Stimulated activated CD8-positive, alpha-beta memory T cell treated with anti-CD3 and anti-CD28 coated beads, Interleukin-2, amount 100 ng/mL, for 1 hour (primary cell): ENCODE measurements at places on chromosomes 6 and 20.

DNA sequence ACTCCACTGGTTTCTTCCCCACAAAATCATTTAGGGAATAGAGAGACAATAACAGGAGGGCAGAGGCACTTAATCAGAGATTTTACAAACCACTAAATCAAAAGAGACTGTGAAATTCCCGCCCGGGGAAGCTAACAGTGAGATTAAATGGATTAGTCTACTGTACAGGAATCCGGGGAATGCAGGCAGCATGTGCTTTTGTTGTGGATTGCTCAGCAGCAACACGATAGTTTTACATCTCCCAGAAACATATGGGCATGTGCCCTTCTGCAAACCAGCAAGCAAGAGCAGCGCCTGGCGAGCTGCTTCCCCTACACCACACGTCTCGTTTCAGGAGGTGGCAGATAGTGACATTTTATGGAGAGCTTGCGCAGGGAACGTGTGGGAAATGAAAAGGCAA is 382.3 kb downstream of the CD83 start:
- no peak for DNase-seq

- no peak for DNase-seq
Observed at GRCh38 chr6:112209131-112209530, 45.2 kb downstream of the LAMA4 start.

DNA sequence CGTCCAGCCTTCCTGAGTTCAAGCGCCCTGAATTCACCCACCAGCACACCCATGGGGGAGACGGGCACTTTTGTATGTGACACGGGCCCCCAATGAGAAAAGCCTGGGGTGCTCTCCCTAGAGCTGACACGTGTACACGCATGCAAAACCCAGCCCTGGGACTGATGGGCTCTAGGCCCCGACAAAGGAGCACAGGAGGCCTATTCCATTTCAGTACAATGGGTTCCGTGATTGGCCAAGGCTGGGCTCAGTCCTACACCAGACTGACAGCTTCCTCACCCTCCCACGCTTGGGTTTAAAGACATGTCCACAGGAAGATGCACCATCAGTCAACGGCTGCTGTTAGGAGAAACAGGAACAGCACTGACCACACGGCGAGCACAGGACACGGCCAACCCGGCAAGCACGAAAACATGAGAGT is 8.8 kb downstream of the ZBTB46 start:
- no peak for DNase-seq

DNA sequence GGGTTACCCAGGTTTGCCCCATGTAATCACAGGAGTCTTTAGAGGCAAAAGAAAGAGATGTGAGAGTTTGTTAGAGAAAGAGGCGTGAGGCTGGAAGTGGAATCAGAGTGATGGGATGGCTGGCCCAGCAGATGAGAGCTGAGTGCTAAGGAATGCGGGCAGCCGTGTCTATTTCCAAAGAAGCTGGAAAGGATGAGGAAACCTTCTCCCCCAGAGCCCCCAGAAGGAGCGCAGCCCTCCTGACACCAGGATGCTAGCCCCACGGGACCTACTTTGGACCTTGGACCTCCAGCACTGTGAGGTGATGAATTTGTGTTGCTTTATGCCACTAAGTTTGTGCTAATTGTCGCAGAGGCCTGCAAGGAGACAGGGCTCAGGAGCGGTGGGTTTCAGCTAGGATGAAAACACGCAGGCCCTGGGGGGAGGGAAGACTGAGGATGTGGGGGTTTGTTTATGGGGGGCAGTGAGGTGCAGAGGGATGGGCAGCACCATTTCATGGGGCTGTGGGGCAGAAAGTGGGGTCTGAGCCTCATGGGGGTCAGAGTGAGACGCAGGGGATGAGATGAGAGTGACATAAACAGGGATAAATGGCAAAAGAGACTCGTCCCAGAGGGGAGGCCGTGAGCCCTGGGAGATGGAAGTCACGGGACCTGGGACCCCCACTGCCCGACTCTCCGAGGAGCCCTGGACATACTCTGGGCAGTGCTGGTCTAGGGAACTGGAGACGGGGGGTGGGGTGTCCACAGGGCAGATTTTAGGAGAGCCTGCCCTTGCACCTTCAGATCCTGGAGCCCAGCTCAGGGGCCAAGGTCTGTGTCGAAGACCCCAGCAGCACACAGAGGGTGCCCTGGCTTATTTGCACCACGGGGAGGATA is 160.2 kb downstream of the NFATC2 start:
- no peak for DNase-seq

DNA sequence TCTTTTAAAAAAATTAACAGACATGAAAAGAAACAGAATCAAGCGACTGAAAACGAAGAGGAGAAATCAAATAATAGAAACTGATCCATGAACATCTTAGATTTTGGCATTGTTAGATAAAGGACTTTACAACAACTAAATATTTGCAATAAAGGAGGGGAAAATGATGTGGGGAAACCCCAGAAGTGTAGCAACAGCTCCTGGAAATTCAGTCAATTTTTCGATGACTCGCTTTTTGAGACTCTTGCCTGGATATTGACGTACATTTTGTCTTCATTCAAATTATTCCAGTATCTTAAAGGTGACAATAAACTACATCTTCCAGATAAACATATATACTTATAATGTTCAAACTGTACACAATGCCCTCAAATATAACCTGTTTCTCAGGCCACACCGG is 44.1 kb downstream of the ADGB start:
- no peak for DNase-seq

GRCh38 chr6:6052216-6052615 is 45.5 kb upstream of the NRN1 start:
- no peak for DNase-seq

DNA sequence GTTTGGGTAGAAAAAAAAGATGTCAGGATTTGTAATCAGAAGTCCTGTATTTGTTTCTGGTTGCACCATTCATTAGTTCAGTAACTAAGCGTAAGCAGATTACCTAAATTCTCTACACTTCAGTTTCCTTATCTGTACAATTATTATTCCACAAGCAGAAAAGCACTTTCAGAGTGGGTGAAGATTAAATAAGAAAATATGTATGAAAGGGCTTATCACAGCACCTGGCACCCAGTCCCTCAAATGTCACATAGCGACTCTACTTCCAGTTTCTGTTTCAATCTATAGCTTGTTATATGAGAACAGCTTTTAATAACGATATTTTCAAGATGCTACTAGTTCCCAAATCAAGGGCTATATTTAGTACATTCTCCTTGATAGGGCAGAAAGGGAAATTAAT is 31.4 kb downstream of the RGS17 start:
- no peak for DNase-seq

DNA sequence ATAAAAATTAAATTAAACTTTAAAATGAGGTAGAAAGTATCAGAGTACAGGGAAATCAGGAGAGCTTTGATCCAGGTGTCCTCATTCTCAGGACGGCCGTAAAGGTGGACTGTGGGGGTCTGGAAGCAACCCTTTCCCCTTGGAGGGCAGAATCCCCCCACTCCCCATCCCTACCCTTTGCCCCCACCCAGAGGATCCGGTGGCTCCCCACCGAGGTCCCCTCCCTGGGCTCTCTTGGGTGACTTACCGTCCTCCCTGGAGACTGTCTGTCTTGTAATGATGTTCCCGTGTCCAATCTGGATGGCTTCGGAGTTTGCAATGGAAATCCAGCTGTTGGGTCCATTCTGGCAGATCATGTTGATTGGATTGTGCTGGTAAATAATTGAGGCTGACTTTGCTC is 7.3 kb downstream of the ZBP1 start:
- no peak for DNase-seq

GRCh38 chr6:14451594-14452374 is 334.2 kb downstream of the CD83 start:
- DNase-seq = no peak

- no peak for DNase-seq
Observed at GRCh38 chr20:61352346-61353260, 100.5 kb downstream of the CDH4 start.

DNA sequence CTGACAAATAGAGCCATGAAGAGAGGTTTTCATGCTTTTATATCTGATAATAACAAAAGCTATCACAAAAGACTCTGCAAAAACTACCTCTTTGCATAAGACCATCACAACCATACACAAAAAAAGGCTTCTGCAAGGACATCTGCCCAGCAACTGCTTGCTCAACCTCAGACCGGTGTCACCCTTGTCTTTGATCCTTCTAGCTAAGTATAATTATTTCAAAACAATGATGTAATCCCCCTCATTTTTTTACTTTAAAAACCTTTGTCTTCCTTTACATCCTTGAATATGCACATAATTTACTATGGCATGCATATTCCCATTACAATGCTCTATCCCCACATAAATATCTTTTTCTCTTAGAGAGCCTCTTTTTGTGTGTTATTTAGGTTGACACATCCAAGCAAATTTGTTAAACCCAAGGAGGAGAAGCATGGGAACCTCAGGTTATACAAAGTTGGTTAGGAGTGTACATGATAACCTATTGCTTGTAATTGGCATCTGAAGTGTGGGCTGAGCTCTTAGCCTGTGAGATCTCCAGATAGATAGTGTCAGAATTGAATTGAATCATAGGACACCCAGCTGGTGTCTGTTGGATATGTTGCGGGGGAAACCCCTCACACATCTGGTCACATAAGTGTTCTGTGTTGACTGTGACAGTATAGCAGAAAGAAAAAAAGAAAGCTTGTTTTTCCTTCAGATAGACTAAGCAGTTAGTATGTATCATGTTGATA is 20.7 kb upstream of the CGA start:
- no peak for DNase-seq

- DNase-seq = no peak
Observed at GRCh38 chr6:15507221-15507620, 155.6 kb downstream of the DTNBP1 start.

- DNase-seq = no peak
Observed at GRCh38 chr6:7910298-7910653, 312 bp downstream of the TXNDC5 start.

GRCh38 chr6:131808460-131809269 is 845 bp downstream of the ENPP1 start:
- no peak for DNase-seq

- DNase-seq = no peak
Observed at GRCh38 chr6:14900919-14901318, 344.9 kb upstream of the JARID2 start.

- DNase-seq = no peak
Observed at GRCh38 chr6:41922154-41922553, 855 bp downstream of the BYSL start.

DNA sequence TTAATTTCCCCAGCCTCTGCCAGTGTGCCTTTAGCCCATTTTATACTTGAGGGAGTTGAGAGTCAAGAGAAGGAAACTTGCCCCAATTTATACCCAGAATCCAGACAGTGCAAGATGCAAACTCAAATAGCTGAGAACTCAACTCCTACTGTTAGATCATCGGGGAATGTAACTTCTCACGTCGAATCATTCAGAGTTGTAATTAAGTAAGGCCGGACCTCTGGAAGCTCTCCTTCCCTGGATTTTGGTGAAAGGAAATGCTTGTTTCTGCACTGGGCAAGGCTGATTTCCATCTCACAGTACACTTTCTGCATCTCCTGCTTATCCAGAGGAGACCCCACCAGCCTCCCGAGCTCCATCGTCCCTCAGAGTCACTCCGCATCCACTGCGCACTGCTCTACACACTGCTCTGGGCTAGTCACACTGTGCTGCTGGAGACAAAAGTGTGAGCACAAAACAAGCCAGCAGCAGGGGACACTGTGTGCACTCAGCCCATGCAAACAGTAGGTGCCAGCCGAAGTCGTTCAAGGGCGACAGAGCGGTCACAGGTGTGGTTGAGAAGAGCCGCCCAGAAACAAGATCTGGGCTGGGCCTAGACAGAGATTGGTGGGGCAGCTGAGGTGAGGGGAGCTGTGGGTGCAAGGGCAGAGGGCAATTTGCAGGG is 150.4 kb upstream of the QKI start:
- no peak for DNase-seq

DNA sequence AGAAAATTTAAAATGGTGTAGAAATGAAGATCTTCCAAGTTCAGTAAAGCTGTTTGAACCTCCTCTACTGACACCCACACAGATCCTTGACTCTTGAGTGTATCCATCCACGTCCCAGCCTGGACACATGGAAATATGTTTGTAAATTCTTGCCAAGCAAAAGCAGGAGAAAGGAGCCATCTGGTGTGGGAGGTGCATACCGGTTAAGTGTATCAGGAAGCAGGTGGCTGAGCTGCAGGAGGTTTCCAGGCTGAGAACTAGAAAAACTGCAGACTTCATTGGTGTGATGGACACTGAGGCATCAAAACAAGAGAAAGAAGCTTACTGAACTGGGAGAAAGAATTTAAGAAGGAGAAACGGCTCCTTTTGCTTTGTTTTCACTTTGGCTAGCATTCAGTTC is 229.9 kb upstream of the GRIK2 start:
- no peak for DNase-seq

DNA sequence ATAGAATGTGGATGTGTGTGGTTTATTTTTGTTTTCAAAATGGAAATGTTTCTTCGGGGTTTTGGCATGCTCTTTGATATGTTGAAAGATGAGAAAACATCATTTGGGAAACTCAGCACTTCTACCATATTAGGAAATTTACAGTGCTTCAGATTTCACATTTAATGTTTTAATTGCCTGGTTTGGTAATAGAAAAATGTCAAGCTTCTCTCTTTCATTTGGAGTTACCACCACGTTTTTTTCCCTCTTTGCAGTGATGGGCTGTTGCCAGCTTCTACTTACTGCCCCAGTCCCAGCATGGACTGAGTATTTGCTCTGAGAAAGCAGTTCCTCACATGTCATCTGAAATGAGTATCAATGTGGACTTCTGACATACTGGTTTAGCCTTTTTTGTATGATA is 267.7 kb downstream of the PRL start:
- no peak for DNase-seq

- DNase-seq = no peak
Observed at GRCh38 chr6:61711849-61712248, 574.2 kb downstream of the KHDRBS2 start.

GRCh38 chr20:51399006-51399890 is 143.3 kb downstream of the NFATC2 start:
- no peak for DNase-seq

GRCh38 chr20:33600414-33600813 is 61.7 kb upstream of the C20orf144 start:
- no peak for DNase-seq

GRCh38 chr20:19045371-19045770 is 167.1 kb upstream of the SLC24A3 start:
- no peak for DNase-seq

GRCh38 chr6:144581812-144582537 is 296.8 kb downstream of the UTRN start:
- no peak for DNase-seq

DNA sequence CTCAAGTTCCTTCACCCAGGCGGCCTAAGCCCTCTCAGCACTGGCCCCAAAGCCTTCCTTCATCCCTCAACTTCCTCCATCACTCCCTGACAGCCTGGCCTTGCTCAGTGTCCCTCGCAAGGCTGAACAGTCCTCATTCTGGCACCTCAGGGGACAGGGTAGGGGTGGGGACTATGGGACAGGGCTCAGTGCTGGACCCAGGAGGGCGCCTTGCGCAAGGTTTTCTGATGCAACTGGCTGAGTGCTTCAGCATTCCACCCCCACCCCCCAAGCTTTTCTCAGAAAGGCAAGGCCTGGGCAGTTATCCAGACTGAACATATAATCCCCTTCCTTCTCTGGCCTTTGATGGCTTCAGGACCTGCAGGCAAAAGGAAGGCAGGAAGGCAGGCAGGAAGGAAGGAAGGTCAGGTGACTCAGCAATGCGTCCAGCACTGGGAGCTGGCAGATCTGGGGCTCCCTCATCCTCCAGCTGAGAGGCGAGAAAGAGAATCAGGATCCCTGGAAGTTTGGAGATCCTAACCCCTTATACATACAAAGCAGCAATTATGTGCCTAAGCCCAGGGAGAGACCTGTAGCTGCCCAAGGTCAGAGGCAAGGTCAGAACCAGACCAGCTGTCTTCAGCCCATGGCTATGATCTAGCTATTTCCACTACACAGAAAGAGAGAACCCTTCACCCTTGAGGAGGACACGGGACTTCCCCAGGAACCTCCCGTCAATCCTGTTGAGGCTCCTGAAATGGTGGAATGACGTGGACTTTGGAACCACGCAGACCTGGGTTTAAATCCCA is 8.6 kb upstream of the TRIB3 start:
- DNase-seq = no peak
